Testis (tissue), 5 donors: ENCODE measurements at places on chromosomes 4 and X.

- DNase-seq: no peak
Measured at GRCh38 chr4:136967069-136967468, 565.2 kb downstream of the PCDH18 start.

- DNase-seq: no peak
Measured at GRCh38 chr4:21290562-21290961, 590.3 kb downstream of the PACRGL start.

GRCh38 chr4:123421937-123422781 is 25.6 kb downstream of the SPRY1 start:
- DNase-seq: no peak

- no peak for DNase-seq
Measured at GRCh38 chr4:124629681-124630080, 82.9 kb downstream of the ANKRD50 start.

GRCh38 chr4:74158466-74159142 is 686 bp downstream of the MTHFD2L start:
- DNase-seq: no peak

DNA sequence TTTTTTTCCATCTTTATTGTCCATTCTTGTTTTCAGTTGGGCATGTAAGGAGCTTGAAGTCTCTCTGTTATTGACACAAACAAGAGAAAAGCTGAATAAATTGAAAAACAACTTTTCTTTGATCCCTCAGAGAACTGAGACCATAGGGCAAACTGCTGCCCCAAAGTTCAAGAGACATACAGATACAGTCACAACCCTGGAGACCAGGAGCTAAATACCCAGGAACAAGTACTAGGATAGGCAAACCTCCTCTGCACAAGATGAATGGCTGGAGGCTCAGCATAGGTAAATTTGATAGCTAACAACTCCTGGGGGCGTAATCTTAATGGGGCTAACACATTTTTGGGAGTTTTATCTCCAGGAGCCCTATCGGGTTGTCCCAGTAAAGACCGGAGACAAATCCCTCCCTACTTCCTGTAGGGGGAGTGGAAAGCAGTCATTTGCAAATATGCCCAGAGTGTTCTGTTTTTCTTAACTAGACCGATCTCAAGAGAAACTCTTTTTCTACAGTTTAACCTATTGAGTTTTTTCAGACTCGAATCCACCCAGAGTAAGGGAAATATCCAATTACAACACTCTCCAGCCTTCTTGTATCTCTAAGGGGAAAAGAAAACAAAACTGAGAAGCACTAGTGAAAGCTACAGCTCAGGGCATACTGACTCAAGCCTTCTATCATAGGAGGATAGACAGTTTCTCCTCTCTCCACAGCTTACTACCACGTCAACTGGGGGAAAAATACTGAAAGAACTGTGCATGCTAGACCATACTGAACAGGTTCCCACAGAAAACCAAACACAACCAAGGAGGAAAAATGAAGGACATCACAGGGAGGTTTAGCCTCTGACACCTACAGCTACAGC is 23.1 kb downstream of the MAGEA8 start:
- no peak for DNase-seq

DNA sequence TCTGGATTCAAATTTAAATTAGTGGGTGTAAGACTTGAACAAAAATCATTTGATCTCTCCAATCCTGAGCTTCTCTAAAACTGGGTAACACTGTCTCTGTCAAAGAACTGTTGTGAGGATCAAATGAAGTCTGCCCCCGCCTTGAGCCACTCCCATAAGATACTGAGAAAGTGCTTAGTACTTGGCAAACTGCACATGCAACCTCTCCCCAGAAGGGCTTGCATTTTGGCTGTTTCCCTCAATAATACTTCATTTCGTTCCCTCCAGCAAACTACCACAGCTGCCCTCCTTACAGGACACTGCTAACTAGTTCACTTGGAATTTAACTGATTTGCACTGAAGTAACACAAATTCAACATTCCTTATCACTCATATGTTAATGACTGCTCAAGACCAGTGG is 79.8 kb downstream of the APBB2 start:
- DNase-seq: no peak

DNA sequence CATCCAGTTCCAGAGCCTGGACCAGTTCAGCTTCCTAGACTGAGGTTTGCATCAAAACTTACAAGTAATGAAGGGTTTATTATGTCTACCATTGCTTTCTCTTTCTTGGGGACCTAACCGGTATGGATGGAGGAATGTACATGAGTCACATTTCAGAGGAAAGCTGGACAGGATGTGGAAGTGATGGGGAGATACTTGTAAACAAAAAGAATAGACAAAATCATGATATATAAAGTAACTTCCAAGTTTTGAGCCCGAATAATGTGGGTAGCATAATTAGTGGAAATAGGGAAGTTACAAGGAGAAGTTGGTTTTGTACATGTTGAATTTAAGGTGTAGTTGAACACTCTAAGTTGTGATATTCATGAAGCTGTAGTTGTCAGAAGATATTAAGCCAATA is 15.0 kb downstream of the FNIP2 start:
- DNase-seq: no peak

GRCh38 chr4:10671366-10671765 is 13.2 kb downstream of the CLNK start:
- no peak for DNase-seq

- DNase-seq: no peak
Measured at GRCh38 chr4:118776157-118776954, 59.6 kb downstream of the SEC24D start.

- DNase-seq: no peak
Measured at GRCh38 chr4:88690355-88690754, 7.3 kb downstream of the NAP1L5 start.

GRCh38 chr4:52076731-52077130 is 25.6 kb downstream of the SPATA18 start:
- DNase-seq: peak; percentile 26

GRCh38 chr4:54525602-54526001 is 132.2 kb upstream of the KIT start:
- no peak for DNase-seq

DNA sequence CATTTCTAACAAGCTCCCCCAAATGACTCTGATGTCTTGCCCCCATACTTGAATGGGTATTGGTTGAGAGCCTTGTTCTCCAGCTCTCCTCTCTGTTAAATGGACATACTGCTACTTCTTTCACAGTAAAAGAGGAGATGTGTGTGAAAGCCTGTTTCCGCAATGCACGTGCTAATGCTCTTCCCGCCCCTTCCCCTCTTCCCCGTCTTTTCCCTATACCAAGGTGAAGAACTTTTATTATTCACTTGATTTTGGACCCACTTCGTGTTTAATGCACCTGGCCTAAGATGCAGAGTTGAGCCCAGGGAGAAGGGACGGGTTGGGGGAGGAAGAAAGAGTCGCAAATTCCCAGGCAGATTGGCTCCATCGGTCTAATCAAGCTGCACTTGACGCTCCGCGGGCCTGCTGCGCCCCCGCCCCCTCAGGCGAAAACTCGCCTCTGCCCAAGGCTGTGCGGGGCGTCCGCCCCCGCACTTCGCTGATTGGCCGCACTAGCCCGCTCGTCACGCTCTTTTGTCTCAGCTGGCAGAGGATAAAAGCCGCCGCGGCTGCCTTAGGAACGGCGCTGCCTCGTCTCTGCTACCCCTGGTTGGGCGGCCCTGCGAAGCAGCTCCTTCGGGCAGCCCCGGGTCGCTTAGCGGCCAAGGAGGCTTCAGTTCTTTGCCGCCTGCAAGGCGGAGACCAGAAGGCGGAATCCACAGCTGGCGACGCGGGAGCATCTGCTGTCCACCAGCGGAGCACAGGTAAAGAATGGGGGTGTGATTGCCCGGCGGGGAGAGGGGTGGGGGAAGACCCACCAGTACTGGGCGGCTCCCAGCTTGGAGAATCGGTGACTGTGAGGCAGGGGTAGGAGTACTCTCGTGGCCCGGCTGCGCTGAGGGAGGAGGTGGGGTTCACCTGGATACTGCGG is at the start of gene ZCCHC12:
Gene ZCCHC12 (plus strand): TSS at position 562 of the 910 bp plus-strand sequence. CDS start 1,421 bp downstream, outside the sequence.
- peak; percentile 64 for DNase-seq

DNA sequence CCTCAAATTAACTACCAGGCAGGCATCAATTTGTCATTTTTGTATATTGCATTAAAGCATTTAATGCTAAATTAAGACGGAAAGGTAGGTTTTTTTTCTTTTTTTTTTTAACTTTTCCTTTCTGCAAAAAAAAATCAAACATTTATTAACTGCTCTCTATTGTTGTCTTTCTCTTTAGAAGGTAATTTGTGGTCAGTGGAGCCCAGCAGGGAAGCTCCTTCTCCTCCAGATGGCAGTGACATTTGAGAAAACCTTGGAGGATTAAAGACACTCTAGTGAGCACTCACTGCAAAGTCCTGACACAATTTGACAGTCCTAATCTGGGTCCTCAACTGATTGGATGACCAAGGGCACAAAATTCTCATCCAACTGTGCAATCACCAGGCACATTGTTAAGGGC is 102.4 kb downstream of the SLIT2 start:
- DNase-seq: no peak

- no peak for DNase-seq
Measured at GRCh38 chr4:186749611-186750281, 26.1 kb upstream of the FAT1 start.

DNA sequence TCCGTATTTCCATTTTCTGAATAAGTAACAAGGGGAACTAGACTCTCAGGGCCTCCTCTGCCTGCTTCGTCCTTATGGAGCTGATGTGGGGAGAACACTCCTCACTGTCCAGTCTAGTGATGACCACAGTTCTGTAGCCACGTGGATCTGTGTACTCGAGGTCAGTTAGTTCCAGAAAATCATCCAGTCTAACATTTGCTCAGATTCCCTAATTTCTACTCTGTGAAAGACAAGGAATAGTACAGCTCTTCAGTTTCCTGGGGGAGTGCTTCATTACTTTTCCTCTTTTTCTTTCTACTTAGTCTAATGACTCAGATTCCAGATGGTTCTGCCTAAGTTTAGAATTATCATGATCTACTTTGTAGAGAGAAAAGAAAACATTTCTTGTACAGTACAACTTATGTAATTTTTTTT is 82.6 kb downstream of the SORBS2 start:
- DNase-seq: no peak

DNA sequence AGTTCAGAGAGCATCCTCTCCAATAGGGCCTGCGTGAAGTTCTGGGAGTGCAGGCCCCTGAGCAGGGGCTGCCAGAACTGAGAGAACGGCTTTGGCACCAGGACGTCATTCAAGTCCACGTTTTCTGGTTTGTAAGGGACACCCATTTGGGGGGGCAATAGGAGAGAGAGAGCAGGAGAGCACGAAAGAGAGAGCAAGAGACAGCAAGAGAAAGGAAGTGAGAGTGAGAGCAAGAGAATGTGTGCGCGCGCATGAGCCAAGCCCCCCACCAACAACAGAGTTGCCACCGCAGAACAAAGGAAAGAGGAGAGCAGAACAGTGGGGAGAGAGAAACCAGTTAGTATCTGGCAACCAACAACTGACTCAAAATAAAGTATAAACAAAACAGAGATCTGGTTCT is 10.4 kb downstream of the LAS1L start:
- DNase-seq: no peak

- DNase-seq: no peak
Measured at GRCh38 chr4:139858436-139859205, 193.0 kb downstream of the MGST2 start.

DNA sequence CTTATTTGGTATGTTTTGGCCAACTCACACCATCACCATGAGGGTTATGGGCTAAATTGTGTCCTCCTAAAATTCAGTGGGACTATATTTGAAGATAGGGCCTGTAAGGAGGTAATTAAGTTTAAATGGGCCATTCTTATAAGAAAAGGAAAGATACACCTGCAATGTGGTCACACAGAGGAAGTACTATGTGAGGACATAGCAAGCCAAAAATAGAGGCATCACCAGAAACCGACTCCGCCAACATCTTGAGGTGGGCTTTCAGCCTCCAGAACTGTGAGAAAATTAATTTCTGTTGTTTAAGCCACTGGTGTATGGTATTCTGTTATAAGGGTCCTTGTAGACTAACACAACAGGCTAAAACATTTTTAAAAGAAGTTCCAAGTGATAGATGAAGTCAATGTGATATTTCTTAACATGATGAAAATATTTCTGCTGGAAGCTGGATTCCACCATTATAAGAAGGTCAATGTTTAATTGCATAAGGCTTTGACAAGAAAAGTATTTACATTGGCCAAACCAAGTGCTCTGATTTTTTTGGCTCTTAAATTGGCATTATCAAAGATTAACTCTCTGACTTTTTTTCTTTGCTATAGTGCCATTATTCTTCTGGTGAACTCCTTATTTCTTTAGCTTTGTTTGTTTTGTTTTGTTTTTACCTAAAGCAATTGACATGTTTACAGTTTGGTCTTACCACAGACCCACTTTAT is 540.9 kb downstream of the PPARGC1A start:
- DNase-seq: no peak

DNA sequence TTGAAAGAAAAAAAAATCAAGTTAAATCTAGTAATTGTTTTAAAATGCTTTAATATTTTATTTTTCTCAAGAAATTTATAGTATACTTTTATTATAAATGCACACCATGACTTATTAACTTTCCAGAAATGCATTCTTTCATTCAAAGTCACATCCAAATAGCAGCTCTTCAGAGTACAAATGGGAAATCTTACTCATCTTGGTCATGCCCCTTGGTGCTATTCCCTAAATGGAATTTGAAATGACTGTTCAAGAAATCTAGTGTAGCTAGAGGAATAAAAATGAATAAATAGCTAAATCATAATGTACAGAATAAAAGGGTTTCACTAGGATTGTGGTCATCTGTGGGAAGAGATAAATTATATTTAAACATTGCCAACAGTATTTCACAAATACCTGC is 1139.7 kb downstream of the PCDH18 start:
- no peak for DNase-seq

GRCh38 chrX:28697732-28698131 is 110.5 kb downstream of the IL1RAPL1 start:
- DNase-seq: no peak

DNA sequence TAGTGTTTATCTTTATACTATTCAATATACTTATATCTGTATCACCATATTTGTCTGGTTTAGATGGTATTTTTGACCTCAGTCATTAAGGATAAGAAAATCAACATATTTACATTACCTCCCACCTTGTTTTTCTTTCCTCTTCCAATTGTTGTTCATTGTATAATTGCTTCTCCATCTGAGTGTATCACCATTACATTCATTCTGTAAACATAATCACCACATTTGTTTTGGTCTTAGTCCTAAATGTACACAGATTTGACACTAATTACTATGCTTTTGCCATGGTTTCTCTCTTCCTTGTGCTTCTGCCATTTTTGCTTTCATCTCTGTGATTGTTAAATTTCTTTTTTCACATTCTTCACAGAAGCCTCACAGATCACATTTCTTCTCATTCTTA is 12.7 kb downstream of the ARMCX6 start:
- DNase-seq: no peak

DNA sequence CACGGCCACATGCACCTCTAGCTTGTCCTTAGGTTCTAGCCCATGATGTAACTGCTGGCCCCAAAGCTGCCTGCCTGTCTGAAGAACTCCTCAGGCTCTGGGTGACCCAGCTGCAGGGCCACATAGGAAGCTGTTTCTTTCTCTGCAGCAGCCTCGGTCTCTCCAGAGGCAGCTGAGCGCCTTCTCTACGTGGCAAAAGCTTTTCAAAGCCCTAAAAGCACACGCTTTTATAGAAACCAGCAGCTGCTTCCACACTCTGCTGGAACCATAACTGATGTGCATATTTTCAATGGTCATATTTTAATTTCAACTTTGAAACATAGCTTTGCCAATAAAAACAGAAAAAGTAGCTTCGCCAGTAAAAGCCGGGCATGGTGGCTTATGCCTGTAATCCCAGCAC is 37.4 kb downstream of the FAM53A start:
- no peak for DNase-seq

GRCh38 chr4:18973296-18973695 is 951.7 kb upstream of the LCORL start:
- no peak for DNase-seq
